Stimulated activated memory B cell treated with anti-CD40 and anti-IgM and Interleukin-4, amounts not matched to agents 10 μg/mL and 1 μg/mL and 100 μg/mL, for 72 hours (primary cell): ENCODE measurements at places on chromosomes 13 and 19.
A peak's percentile ranks its signal among the peaks of the same experiment; 100 is the strongest.

GRCh38 chr19:32287811-32288227 lies 57.6 kb upstream of the ZNF507 start:
- H3K36me3 ChIP-seq = no peaks in the 10 kb centered on the region
- ATAC-seq = no peak
- peaks cover 8% of the 10 kb centered on the region for H3K4me1 ChIP-seq
- no peak overlapping the region for H3K4me3 ChIP-seq
- no peak overlapping the region for H3K27ac ChIP-seq

DNA sequence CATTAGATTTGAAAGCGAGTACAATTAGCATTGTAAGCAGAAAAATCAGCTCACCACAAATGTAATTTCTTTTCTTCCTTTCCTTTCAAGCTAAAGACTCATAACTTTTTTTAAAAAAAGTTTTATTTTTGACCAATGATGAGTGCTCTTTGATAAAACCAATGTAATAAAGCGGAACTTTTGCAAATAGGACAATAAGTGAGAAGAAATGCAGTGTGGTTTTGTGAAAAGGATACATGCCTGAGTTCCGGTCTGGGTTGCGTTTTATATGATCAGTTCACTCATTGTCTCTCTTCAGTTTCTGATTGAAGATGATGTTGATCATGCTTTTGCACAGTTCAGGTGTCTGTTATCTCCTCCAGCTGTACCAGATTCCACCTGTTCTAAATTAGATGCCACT lies 274.4 kb downstream of the KLF12 start:
- H3K27me3 ChIP-seq = no peaks in the 10 kb centered on the region
- peaks cover 26% of the 10 kb centered on the region for H3K36me3 ChIP-seq
- peaks cover 7% of the 10 kb centered on the region for H3K4me1 ChIP-seq
- H3K27ac ChIP-seq = no peak overlapping the region

DNA sequence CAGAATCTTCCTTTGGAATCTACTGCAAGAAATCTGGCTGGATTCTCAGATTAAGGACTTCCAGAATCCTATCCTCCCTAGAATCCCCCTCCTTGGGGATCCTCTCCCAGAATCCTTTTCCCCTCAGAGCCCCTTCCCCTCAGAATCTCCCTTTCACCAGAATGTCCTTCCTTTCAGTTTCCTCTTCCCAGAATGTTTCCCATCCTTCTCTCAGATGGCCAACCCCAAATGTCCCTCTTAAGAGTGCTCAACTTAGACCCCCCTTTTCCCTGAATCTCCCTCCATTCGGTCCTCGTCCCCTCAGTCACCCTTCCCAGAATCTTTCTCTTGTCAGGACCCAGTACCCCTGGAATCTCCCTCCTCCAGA lies 584 bp upstream of the RPS16 start:
- peak overlapping the region; percentile 99 for H3K27ac ChIP-seq
- peaks cover 63% of the 10 kb centered on the region for H3K4me1 ChIP-seq
- ATAC-seq = no peak
- H3K36me3 ChIP-seq = peaks cover 35% of the 10 kb centered on the region

DNA sequence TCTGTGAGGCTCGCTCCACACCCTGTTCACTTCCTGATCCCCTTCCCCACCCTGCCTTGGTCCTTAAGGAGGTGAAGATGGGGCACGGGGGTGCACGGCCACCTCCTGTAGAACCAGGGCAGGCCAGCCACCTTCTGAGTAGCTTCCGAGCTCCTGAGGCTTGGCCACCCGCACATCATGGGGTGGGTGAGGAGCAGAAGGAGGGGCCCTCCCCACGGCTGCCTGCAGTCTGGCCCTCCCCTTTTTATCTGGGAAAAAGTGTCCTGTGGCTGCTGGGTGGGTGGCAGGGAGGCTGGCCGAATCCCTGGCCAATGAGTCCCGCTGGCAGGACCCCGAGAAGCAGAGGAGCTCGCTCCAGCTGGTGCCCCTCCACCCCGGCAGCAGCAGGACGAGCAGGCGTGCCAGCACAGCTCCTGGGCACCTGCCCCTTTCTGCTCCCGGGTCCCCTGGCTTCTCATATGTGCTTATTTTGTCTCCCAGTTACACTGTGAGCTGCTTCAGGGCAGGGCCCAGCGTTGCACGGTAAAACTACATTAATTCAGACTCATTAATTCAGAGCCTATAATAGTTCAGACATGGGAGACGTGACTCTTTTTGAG lies 135.0 kb downstream of the KDM4B start:
- no peak overlapping the region for H3K27ac ChIP-seq
- H3K27me3 ChIP-seq = no peaks in the 10 kb centered on the region
- peaks cover 34% of the 10 kb centered on the region for H3K36me3 ChIP-seq
- H3K4me3 ChIP-seq = no peak overlapping the region

DNA sequence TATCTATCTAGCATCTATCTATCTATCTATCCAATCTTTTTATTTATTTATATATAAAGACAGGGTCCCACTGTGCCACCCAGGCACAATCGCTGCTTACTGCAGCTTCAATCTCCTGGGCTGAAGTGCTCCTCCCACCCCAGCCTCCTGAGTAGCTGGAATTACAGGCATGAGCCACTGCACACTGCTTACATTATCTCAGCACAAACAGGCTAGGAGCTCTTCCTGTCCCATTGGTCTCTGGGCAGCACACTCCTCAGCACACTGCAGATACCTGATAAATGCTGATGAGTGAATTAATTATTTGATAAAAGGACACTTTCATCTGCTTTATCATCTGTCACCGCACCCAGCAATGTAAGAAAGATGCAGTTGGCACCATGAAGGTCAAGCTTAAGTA lies 16.1 kb downstream of the ZNF562 start:
- no peak for ATAC-seq
- peaks cover 53% of the 10 kb centered on the region for H3K36me3 ChIP-seq
- no peak overlapping the region for H3K4me3 ChIP-seq
- H3K27ac ChIP-seq = no peak overlapping the region
- H3K27me3 ChIP-seq = no peaks in the 10 kb centered on the region

DNA sequence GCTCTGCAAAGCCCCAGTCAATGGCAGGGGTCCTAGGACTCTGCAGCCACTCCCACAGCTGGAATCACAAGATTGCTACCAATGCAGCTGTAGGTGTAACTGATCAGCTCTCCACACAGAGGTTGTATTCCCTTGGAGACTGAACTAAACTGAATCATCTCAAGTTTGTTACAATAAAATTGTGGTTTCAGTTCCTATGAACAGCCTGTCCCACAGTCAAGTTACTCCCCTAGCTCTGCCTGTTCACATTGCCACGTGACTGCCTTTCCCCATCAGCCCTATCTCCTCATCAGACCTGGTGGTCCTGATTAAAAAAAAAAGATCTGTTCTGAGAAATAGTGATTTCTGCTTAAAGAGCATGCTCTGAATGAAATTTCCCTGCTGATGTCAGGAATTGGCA lies 287.9 kb upstream of the NBEA start:
- no peak overlapping the region for H3K27ac ChIP-seq
- no peaks in the 10 kb centered on the region for H3K36me3 ChIP-seq
- H3K4me3 ChIP-seq = no peak overlapping the region
- no peaks in the 10 kb centered on the region for H3K27me3 ChIP-seq
